HFFc6 (cell line): ENCODE measurements at places on chromosomes 12 and 14.

- DNase-seq, result no peak
These were observed 16.0 kb downstream of the LRRK2 start for GRCh38 chr12:40240779-40241178.

- DNase-seq, result peak; percentile 32
These were observed 9.5 kb upstream of the NYNRIN start for GRCh38 chr14:24389226-24389848.

- peak; percentile 68 for DNase-seq
These were observed 27.1 kb downstream of the KRT18 start for GRCh38 chr12:52975820-52976573.

- peak; percentile 68 for DNase-seq
These were observed 265.7 kb downstream of the AKAP6 start for GRCh38 chr14:32594766-32595165.

DNA sequence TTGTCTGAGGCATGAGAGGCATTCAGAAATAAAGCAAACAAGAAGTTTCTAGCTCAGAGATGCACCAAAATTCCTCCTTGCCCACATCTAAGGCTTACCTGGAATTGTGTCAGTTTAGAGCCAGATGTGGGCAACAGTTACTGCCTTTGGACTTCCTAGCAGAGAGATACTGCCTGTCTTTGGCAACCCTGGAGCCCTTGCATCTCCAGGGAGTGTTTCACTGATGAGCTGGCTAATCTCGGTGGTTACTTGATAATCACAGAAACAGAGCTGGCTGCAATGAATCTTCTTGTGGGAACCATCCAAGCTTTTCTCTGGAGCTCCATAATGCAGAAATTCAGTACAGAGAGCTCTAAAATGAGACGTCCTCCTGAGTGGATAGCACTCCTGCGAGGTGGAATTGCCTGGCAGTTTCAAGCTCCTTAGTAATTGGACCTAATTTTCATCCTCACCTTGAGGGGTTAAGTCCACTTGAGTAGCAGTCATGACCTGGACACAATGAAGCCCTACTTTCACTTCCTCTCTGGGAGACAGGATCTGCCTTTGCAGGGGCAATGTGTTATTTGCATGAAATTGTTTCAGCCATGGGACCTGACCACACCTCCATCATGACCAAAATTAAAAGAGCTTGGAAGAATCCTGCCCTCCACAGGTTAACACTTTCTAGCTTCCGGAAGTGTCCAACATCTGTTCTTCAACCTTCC, 108.8 kb upstream of the ARHGAP5 start:
- peak; percentile 29 for DNase-seq

DNA sequence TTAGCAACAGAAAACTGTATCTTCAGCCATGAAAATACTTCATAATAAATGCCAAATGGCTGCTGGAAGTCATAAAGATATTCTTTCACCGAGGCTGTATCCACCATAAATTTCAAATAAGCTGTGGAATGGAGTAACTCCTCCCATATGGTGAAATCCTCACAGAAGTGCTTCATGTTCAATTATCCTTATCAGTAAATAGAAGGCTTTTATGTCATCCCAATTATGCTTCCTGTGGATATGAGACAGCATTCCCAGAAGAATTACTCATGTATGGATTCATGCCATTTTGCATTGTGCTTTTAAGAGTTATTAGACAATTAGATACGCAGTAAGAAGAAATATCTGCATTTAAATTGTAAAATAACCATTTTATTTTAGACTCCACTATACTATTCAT, 99.0 kb downstream of the RTN1 start:
- no peak for DNase-seq

- no peak for DNase-seq
These were observed 30.3 kb downstream of the MIS18BP1 start for GRCh38 chr14:45222485-45223262.

DNA sequence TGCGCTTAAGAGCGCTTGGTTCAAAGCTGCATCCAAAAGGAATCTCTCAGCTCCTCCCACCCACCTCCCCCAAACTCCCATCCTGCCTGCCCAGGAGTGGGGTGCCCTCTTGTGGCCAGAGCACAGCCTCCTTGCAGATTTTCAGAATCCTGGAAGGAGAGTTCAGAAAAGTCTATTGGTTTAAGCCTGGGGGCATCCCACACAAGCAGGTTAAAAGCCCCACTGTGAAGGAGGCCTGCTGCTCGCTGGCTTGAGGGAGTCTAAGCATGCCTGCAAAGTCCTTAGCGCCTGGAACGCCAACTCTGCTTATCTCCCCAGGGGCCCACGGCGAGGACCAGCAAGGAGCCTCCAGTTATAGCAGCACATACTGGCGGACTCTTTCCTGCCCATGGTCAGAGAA, 297.1 kb downstream of the KSR2 start:
- DNase-seq, result peak; percentile 12

GRCh38 chr12:10243818-10244520, 31.3 kb downstream of the GABARAPL1 start:
- no peak for DNase-seq

DNA sequence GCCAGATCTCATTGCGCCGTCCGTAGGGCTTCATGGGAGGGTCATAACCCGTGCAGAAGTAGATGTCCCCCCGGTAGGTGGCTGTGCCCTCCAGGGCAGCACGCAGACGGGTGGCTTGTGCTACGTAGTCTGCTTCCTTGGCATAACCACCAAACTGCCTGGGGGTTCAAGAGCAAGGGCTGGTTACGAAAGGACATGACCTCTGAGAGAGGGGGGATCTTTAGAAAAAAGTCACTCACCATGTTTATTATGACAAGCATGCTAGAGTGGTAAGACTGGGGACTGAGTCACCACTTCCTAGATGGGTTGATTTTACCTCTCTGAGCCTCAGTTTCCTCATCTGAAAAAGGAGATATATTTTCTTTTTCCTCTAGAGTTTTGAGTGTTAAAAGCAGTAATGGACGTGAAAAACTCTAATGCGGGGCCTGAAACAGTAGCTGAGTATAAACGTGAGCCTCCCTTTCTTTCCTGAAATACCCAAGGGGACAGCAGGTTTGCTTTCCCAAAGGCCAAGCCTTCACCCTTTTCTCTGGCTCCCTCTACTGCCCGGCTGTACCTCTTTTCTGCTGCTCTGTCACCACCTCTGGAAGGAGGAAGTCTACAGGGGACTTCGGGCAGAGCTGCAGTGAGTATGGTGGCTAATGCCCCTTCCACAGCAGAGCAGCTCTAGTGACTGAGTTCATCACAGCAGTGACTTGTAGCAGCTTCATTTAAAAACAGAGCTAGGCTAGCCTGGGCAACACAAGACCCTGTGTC, 23.5 kb upstream of the GPRC5D start:
- DNase-seq, result peak; percentile 55

DNA sequence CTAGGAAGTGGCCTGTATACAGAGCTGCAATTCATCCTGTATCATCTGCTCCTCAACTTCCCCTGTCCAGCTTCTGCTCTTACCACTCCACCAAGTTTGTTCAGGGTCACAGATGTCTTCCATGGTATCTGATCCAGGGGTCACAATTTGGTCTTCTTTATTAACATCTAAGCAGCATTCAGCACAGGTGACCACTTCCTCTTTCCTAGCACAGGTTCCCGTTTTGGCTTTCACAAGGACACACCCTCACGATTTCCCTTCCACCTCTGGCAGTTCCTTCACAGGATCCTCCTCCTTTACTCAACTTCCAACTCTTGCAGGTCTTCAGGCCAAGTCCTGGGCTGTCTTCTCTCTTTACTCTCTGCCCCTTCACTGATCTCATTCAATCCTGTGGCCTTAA, 93.6 kb downstream of the TTC7B start:
- DNase-seq, result no peak

DNA sequence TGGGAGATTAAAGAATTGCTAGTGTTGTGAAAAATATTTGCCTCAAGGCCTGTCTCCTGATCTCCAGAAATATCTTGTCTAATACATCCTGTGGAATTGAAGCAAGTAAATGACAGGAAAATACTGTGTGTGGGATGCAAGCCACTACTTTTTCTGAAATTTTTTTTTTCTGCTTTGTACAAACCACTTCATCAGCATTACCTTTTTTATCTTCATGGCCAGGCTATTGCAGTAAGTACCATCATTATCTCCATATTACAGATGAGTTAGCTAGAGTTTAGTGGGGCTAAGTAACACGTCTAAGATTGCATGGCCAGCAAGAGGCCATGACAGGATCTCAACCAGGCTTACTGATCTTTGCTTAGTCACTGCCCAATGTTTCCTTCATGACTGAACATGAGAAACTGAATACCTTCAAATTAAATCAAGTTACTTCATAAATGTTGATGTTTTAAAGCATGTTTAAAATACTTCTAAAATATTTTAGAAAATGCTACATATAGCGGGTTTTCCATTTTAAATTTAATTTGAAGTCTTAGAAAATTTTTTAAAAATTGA, 273.7 kb downstream of the SLC6A15 start:
- DNase-seq, result no peak

GRCh38 chr14:95104911-95105310, 52.4 kb downstream of the DICER1 start:
- DNase-seq, result no peak

GRCh38 chr12:123949770-123950165, 22.9 kb downstream of the CCDC92 start:
- DNase-seq, result no peak

DNA sequence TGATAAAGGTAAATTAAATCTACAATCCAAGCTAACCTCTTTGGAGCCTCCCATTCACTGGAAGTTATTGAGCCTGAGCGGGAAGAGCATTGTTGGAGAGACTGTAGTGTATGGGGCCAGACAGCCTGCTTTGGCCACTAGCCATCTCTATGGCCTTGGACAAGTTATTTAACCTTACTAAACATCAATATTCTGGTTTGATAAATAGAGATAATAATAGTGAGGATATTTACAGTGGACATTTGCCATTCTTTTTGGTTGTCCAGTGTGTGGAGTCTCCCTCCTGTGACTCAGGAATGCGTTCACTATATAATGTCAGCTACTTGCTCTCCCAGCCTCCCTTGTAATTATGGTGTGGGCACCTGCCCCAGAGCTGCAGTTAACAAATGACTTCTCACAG, 216.1 kb downstream of the SLC38A4 start:
- no peak for DNase-seq

DNA sequence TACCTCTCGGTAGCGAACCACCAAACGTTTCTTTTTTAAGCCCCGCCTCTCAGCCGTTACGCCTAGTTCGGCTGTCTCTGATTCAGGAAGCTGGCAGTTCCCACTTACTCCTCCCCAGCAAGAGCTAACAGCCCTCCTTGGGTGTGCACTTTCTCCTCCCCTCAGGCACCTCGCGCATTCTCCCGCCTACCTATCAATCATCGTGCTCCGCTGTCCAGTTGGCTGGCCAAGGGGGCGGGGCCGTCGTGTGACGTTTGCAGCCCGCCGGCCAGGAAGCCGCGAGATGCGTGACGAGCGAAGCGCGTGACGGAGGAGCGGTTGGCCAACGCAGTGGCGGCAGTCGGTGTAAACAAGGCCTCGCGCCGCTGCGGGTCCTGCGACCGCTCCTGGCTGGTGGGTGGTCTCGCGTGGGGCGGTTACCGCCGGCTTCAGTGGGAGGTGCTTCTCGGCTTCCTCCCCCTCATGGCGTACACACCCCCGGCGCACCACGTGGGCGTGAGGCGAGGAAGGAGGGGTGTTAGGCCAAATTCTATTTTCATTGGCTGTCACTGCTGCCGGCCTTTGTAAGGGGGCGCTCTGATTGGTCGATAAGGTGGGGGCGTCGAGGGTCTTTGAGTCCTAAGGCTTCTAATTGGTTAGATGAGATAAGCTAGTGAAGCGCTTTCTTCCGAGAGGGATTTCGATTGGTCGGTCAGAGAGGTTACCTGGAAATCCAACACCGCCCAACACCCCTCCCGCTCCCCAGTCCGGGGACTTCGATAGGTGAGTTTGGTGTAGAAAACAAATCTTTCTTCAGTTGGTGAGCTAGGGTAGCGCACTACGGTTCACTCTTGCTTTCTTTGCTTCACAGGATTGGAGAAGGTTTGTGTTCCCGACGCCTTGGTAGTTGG, at the start of the genes DCAF11 and NRL:
Gene DCAF11, plus strand, starts transcription at position 246 of the 890 bp plus-strand sequence. CDS start 818 bp downstream, outside the sequence.
Gene NRL, minus strand, starts transcription at position 418 of the 890 bp plus-strand sequence. CDS start 32,101 bp downstream, outside the sequence.
- DNase-seq, result peak; percentile 100

GRCh38 chr14:71141701-71142374, 234.6 kb downstream of the PCNX1 start:
- DNase-seq, result peak; percentile 45

- peak; percentile 74 for DNase-seq
These were observed 252.4 kb upstream of the TBX3 start for GRCh38 chr12:114936148-114937079.

GRCh38 chr14:43790681-43791080, 716.4 kb downstream of the FSCB start:
- no peak for DNase-seq

DNA sequence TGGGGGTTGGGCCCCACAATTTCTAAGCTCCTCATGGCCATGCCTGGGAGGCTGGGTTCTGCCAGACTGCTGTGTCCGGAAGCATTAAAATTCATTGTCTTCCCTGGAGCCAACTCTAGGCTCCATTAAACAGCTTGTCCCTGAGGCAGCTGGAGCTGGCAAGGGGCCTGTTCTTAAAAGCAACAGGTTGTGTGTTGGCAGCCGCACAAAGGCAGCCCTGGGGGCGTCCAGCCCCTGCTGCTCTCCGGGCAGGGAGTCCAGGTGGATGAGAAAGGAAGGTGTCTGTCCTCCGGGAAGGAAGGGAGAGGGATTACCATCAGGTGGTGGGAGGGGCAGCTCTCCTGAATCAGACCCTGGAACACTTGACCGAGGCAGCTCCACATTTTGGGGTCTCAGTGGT, 98.9 kb downstream of the CHST11 start:
- DNase-seq, result no peak

GRCh38 chr12:75041472-75041871, 168.2 kb downstream of the KCNC2 start:
- DNase-seq, result no peak

DNA sequence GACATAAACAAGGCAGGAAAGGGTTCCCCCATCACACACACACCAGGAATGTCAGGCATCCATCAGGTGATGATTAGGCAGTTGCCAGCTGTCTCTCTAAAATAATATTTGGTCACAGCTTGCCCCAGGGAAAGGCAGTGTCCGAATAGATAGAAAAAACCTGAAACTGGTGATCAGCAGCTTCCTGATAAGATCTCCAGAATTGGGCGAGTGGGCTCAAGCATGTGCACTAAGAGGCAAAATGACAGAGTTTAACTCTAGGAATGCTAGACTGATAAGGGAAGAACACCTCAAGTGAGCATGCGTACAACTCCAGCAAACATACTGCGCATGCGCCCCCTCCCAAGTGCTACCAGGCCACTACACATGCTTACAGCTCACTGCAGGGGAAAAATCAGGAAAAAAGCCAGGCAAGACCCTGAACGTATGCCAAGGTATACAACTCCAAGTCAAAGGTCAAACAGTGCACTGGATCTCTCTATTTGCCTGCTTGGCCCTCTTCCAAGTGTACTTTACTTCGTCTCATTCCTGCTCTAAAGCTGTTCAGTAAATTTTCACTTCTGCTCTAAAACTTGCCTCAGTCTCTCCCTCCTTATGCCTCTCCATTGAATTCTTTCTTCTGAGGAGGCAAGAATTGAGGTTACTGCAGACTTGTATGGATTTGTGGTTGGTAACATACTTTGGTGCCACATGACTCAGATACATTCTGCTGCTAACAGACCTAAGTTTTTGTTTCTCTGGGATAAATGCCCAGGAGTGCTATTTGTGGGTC, 73.5 kb upstream of the VASH1 start:
- DNase-seq, result no peak

GRCh38 chr12:127494961-127495915, 771.7 kb upstream of the TMEM132C start:
- DNase-seq, result no peak

GRCh38 chr12:97984974-97985580, 522.5 kb downstream of the RMST start:
- DNase-seq, result no peak

GRCh38 chr12:54680374-54680773, 32.2 kb upstream of the DCD start:
- peak; percentile 28 for DNase-seq

GRCh38 chr14:77037938-77038568, 9.5 kb upstream of the IRF2BPL start:
- peak; percentile 36 for DNase-seq

- DNase-seq, result no peak
These were observed 45.3 kb downstream of the LRP6 start for GRCh38 chr12:12221560-12221959.
